ENCODE measurements at places on chromosomes 4 and X.

- DNase-seq, result peak; percentile 1
Measured at GRCh38 chr4:113394730-113395530, 345.5 kb downstream of the ANK2 start.

- no peak for DNase-seq
Measured at GRCh38 chr4:113293043-113293560, 243.6 kb downstream of the ANK2 start.

DNA sequence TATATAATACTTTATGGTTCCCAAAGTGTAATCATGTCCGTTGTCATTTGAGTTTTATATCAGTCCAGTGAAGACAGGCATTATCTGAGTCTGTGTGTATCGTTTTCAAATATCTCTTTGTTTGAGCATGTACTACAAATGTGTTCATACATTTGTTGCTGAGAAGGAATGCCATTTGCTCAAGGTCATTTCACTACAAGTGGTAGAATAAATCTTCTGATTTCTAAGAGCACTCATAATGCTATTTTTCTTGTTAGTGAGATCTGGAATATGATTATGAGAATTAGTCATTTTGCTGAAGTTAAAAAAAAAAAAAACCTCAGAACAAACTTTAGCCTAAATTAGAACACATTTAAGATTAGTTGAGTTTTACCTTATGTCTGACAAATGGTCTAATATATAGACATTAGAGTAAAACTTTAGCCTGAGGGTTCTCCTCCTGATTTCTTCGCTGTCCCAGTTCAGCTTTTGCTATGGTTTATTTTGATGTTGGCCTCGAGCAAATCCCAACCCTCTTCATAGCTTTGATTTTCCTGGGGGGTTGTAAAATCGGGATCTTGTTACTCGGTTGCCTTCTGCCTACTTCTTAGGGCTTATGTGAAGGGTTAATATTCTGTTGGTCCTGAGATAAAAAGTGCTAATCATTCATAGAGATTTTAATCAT lies 87.1 kb downstream of the TMEM131L start:
- no peak for DNase-seq

- DNase-seq, result no peak
Measured at GRCh38 chr4:108120789-108121188, 47.9 kb downstream of the LEF1 start.

- DNase-seq, result no peak
Measured at GRCh38 chr4:168390041-168390440, 71.5 kb upstream of the DDX60 start.

DNA sequence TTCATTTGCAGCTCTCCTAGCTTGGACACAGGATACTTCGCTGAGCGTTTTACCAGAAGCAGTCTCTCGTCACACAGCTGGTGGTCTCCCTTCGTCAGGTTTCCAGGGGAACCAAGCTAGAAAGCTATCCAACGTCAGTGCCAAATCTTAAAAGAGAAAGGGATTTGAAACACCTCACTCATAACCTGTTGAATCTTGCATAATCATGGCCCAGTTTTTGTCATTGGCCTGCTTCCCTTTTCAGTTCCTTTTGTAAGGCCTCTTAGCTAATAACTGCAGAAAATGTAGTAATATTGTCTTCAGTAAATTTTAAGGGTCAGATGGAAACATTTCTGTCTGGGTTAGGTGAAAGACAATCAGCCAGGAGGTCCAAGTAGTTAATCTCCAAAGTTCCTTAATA lies 22.0 kb downstream of the RAB39B start:
- DNase-seq, result no peak

DNA sequence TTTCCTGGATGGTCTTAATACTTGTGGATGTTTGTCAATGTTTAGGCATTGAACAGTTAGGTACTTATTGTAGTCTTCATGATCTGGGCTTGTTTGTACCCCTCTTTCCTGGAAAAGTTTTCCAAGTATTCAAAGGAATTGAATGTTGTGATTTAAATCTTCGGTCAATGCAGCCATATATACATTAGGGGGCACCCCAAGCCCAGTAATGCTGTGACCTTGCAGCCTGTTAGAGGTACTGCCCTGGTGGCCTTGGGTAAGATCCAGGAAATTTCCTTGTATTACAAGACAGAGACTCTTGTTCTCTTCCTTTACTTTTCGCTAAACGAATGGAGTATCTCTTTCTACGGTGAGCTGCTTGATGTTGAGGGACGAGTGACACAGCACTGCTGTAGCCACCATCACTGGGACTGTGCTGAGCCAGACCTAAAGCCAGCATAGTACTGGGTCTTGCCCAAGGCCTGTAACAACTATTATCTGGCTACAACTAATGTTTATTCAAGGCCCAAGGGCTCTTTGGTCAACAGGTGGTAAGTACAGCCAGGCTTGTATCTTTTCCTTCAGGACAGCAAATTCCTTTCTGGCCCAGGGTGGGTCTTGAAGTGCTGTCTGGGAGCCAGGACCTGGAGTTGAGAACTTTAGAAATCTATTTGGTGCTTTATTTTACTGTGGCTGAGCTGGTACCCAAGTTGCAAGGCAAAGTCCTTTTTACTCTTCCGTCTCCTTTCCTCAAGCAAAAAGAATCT lies 118.3 kb upstream of the ATOH1 start:
- DNase-seq, result no peak

- no peak for DNase-seq
Measured at GRCh38 chr4:76654791-76655190, 219.8 kb downstream of the SHROOM3 start.

GRCh38 chrX:54181202-54181953 lies 1.7 kb downstream of the FAM120C start:
- no peak for DNase-seq

- DNase-seq, result no peak
Measured at GRCh38 chr4:157803845-157804521, 368.8 kb downstream of the GASK1B start.

- no peak for DNase-seq
Measured at GRCh38 chr4:33080275-33080674, 2360.1 kb downstream of the PCDH7 start.

DNA sequence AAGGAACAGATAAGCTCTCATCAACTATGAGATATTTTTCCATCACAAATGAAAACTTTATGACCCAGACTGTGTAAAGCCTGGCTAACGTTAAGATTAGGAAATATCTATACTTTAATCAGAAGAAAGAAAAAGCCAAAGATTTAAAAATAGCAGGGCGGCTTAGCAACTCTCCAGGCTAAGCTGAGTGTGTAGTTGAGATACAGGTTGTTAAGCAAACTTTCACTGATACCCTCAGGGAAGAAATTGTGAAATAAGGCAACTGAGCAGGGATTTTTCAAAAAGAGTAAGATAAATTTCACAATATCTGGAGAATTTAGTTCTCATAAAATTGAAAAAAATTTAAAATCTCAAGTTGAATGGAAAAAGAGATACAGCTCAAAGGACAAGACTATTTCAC lies 382.0 kb downstream of the RAPGEF2 start:
- DNase-seq, result no peak

- DNase-seq, result no peak
Measured at GRCh38 chrX:43643201-43643600, 12.9 kb upstream of the MAOA start.

DNA sequence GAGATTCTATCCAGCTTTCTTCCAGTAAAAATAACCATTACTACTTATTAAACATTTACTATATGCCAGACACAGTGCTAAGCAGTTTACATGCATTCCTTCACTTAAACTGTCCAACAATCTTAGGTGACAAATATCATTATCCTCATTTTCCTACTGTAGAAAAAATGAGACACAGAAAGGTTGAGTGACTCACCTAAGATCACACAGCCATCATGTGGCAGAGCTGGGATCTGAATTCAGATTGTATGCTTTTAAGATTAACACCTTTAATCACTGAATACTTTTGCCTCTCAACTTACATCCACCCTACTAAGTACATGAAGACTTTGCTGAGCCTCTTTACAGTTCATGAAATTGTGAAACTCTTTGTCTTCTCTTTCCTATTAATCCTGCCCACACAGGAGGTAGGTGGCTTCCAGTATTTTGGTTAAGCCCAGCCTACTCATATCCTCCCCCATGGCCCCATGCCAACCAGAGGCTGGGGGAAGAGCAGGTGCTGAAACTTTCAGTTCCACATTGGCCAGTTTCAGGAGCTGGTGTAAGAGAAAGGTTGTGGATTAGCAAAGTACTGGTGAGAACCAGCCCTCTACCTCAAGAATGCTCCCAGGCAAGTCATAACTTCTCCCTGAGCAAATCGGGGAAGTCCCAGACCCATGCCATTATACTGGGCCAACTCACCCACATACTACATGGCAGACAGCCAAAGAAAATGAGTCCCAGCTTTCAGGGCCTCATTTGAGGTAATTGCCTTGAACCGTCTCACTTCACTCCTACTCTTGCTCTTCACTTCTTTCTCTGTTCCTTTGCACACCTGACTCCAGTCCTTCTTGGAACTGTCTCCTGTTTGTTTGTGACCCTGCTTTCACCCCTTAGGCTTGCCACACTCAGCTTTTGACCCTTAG lies 211.1 kb downstream of the GUCY2F start:
- DNase-seq, result no peak

DNA sequence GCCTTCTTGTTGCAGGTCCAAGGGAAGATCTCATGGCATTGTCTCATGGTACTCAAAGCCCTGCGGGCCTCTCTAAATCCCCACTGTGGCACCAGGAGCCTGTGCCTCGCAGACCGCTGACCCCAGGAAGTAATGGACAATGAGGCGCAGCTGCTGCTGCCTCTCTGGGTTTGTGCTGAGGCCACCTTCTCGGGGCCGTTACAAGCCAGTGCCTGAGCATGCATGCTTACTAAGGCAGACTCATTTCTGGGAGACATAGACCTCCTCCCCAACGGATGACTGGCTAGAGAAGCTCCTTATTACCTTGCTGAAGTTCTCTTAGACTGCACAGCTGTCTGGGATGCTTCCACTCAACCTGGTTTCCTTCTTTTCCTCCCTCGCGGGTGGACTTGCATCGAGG lies 1.3 kb downstream of the BDH2 start:
- no peak for DNase-seq

GRCh38 chrX:125953814-125954213 lies 212.3 kb downstream of the DCAF12L2 start:
- no peak for DNase-seq

GRCh38 chrX:76509775-76510174 lies 82.3 kb downstream of the MAGEE1 start:
- no peak for DNase-seq

GRCh38 chr4:185424905-185425646 lies 688 bp downstream of the UFSP2 start:
- DNase-seq, result no peak

DNA sequence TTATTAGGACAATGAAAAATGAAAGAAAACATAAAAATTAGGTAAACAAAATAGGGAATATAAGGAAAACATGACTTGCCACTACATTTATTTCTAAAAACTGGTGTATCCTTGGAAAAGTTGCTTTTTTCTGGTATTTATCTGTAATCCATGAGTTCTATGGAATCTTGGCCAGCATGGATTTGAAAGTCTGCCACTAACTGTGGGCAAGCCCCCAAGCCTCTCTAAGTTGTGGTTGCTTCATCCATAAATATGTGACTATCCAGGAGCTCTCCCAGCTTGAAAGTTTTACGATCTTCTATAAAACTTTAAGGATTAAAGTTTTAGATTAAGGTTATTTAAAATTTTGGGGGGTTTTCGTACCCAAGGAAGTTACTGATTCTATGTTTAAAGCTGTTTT lies 21.8 kb downstream of the RPS6KA3 start:
- DNase-seq, result no peak

- DNase-seq, result no peak
Measured at GRCh38 chr4:169238445-169238844, 32.3 kb downstream of the SH3RF1 start.

DNA sequence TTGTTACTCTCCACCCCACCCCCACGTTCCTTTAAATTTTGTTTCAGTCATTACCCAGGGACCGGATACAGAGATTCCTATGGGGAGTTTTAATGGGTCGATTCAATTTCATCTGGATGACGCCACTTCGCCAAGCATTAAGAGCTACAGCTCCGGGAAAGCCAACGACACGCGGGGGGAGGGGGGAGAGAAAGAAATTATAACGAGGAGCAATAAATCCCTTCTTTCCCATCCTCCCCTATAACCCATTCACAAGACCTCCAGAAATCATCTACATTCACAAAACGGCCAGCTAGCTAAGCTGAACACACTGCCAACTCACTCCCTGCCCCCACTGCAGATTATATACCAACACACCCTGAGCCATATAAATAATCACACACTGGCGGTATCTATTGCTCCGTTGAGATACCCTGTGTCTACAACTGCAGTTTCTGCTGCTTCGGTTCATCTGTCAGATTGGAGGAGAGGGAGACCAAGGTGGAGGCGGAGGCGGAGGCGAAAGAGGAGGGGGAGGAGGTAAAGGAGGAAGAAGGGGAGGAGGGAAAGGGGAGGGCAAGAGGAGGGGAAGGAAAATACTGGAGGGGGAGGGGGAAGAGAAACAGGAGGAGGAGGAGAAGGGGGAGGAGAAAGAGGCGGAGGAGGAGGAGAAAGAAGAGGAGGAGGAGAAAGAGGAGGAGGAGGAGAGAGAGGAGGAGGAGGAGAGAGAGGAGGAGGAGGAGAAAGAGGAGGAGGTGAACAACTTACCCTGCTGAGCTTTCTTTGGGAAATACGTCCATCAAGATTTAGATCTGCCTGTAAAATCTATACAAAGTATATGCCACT lies 113.9 kb upstream of the VAMP7 start:
- peak; percentile 0 for DNase-seq

DNA sequence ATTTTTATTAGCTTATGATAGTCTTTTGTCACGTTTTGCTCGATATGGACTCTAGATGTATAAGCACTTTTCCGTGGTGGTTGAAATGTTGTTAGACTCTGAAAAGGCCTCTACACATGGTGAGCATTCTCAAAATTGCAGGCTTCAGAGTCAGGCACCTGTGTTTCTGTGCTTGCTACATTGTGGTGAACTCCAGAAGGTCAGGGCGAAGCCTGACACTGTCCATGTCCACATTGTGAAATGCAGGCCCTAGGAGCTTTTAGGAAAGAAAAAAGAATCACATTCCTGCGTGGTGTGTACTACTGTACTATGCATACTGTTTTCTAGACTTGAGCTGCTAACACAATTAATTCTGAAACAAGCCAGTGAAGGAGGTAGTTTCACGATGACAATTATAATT lies 86.3 kb downstream of the HS3ST1 start:
- DNase-seq, result no peak

DNA sequence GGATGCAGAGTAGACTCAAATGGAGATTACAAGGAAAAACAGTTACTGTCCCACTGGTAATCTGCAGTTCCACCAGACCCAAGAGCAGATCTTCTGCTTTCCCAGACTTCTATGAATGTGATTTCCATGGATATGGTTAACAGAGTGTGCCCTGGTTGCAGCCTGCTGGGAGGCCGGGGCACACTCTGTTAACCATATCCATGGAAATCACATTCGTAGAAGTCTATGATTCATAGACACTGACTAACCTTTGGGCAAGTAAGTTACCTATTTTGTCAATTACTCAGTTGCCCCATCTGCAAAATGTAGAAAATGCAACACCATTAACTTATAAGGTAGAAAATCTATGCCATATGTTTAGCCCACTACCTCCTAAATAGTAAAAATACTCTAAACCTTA lies 443.1 kb upstream of the PITX2 start:
- no peak for DNase-seq

All from T-helper 22 cell (primary cell).